NCI-H2081 treated with DMSO at 0.1 percent for 48 hours (cell line): ENCODE measurements at places on chromosomes 12 and 14.
A peak's percentile ranks its signal among the peaks of the same experiment; 100 is the strongest.

GRCh38 chr12:57628280-57629191 lies 4.5 kb downstream of the B4GALNT1 start:
- DNase-seq = no peak

- no peak for DNase-seq
Observed at GRCh38 chr12:47078733-47079467, 521 bp upstream of the PCED1B start.

DNA sequence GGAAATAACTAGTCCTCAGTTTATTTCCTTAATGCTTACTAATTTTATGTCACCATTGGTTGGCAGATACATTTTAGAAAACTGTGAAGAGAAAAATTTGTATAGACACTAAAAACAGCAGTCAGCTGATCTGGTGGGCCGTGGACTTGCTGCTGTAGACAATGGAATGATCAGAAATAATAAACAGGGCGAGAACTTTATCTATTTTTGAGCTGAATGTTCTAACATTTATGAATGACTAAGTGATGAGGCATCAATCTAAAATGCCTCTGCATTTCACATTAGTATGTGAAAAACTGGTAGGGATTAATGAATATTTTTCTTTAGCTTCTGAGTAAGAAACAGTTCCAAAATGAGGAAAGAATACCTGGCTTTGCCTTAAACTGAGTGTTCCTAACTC lies 24.8 kb upstream of the PKP2 start:
- DNase-seq = no peak

DNA sequence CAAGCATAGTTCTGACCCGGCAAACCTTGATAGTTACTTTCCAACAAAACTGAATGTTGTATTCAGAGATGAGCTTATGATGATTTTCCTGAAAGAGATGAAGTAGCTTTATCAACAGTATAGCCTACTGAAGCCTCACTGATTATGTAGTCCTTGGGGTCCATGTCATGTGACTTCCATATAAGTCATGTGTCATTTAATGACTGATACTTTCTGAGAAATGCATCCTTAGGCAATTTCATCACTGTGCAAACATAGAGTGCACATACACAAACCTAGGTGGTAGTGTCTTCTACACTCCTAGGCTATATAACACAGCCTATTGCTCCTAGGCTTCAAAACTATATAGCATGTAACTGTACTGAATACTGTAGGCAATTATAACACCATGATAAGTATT lies 28.5 kb upstream of the TUBA1C start:
- DNase-seq = no peak

- no peak for DNase-seq
Observed at GRCh38 chr12:128772249-128772648, 51.5 kb downstream of the SLC15A4 start.

DNA sequence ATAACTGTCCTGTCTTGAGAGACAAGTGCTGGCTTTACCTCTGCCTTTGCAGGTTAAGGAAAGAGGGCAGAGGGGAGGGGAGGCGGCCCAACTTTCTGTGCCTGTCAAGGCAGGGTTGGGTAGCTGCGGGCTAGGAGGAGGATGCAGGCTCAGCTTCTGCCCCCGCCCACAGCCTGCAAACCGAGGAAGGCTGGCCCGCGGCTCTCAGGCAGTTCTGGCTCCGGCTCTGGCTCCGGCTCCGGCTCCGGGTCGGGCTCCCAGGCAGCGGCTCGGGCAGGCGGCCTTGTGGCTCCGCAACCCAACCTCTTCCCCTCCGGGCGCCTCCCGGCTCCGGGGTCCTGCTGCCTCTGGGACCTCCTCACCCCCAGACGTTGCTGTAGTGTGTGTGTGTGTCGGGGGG lies 92.9 kb downstream of the TMEM30B start:
- DNase-seq = no peak

GRCh38 chr12:102740141-102740955 lies 176.7 kb downstream of the PAH start:
- peak; percentile 5 for DNase-seq

GRCh38 chr12:88258396-88258795 lies 116.3 kb downstream of the TMTC3 start:
- no peak for DNase-seq

- no peak for DNase-seq
Observed at GRCh38 chr14:102727336-102728095, 49.7 kb upstream of the TRAF3 start.

DNA sequence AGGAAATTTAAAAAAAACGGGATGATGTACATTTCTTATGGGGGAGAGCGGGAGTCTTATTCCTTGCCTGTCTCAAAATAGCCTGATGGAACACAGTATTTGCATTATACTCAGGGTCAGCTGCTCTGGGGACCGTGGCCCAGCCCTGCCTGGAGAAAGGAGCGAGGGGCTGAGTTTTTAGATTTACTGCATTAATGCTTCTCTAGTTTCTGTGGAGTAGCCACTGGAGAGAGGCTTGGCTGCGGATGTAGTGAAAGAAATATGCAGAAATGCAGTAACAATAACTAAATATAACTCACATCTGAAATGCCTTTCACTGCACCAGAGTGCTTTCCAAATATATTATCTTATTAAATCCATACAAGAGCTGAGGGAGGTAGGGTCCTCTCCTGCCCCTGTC lies 87.6 kb upstream of the MAP1LC3B2 start:
- DNase-seq = no peak

DNA sequence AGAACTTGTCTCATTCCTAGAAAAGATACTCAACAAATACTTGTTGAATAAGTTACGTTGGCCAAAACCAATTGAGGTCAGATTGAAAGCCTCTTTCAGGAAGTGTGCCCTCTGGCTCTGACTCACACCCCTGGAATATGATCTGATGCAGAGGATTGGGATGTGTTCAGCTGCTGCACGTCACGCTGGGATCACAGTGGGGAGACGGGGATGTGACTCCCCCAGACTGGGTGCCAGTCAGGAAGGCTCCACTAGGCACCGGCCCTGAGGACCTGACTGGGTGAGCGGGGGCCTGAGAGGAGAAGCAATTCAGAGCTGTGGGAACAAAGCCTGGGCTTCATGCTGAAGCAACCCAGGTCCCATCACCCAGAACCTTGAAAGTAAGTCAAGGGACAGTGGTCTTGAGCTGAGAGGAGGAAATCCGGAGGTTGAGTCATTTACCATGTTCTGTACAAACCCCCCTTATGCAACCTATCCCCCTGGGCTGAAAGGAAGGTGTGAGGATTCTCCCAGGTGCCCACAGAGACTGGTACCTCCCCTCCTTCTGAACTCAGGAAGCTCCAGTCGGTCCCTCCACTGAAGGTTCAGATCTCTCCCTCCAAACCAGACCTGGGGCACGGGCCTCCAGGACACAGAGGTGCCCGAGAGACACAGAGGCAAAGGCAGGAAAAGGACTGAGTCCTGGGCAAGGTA lies 3.9 kb downstream of the CEBPE start:
- DNase-seq = no peak

DNA sequence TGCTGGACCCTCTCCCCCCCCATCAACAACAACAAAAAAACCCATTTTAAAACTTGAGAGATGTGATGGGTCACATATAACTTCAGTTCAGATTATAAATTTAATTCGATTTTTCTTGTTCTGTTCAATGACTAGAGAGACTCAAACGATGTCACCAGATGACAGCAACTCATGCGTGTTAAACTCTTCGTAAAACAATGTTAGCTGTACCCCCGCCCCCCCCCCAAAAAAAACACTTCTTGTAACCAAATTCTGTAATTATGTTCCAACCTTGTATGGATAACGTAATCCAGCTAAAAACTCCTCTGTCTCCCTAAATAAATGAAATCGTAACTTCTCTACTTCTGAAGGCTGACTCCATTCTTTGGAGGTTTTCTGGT lies 614 bp upstream of the NACA start:
- DNase-seq = no peak

DNA sequence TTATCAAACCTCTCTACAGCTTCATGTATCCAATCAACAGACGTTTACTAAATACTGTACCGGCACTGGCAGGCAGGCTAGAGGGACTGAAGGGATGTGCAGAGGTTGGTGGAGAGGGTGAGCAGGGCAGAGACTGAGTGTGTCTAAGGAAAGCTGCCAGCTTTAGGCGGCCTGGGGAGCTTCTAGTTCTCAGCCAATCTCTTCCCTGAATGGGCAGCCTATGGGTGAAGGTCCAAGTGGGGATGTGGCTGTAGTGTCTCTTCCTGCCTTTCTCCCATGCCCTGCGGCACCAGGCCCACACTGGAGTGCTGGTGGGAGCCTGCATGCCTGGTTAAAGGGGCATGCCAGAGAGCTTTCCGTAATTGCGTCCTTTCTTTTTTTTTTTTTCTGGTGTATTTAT lies 239.8 kb downstream of the CACNA1C start:
- DNase-seq = no peak

GRCh38 chr12:54227376-54227775 lies 38.6 kb upstream of the SMUG1 start:
- DNase-seq = no peak

GRCh38 chr12:11545484-11546330 lies 103.8 kb upstream of the ETV6 start:
- DNase-seq = no peak

- no peak for DNase-seq
Observed at GRCh38 chr12:78194448-78194847, 363.8 kb downstream of the NAV3 start.

GRCh38 chr14:59195912-59196311 lies 7.4 kb downstream of the DAAM1 start:
- no peak for DNase-seq

DNA sequence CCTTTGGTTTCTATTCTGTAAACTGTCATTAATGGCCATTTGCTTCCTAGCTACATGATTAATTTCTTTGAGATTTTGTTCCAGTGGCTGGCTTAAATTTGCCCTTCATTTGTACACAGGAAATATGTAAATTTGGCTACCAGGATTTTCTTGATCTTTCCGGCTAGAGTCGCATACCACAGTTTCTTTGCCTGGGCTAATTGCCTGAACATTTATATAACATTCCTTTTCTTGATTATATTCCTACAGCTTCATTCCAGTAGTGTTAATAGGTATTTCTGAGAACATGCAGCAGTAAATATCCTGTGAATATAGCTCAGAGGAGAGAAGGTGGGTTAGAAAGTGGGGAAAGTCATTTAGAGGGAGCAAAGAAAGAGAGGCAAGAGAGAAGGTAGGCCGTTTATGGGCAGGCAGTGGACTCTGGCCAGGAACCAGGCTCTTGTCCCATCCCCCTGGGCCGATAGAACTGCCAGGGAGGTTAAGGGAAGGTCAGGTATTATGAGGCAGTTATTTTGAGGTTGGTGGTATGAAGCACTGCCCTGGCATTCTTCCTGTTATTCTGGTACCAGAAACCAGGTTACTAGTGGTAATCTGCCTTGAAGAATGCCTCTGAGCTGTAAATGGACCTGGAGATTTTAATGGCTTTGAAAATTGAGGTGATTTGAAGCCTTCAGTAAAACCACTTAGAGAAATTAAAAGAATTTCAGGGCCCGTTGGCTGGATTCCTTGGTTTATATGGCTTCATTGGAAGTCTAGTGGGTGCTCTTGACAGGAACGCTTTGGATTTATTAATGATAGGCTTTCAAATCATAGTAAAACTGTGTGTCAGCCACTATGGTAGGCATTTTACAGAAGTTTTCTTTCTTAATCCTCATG lies 4.4 kb downstream of the RNF10 start:
- no peak for DNase-seq

- DNase-seq = no peak
Observed at GRCh38 chr12:97456571-97457188, 5.9 kb upstream of the RMST start.

- DNase-seq = peak; percentile 77
Observed at GRCh38 chr14:91372671-91373495, 44.7 kb downstream of the CCDC88C start.

DNA sequence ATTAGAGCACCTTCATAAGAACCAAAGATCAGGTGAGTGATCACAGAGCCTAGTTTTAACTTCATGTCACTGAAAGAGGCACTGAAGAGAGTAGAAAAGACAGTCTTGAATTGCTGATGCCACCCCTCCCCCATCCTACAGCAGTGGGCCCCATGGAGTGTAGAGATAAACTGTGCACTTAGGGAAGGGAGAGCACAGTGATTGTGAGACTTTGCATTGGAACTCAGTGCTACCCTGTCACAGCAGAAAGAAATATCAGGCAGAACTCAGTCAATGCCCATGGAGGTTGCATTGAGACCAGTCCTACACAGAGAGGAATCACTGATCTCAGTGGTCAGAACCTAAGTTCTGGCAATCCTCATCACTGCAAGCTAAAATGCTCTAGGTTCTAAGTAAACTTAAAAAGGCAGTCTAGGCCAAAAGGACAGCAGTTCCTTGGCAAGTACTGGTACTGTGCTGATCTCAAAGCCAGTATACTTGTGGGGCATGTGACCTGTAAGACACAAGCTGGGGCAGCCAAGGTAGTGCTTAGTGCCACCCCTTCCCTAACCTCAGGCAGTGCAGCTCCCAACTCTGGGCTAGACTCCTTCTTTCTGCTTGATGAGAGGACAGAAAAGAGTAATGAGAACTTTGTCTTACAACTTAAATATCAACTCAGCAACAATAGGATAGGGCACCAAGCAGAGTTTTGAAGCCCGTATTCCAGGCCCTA lies 94.1 kb downstream of the FSCB start:
- DNase-seq = no peak

- no peak for DNase-seq
Observed at GRCh38 chr12:102439426-102440405, 40.6 kb downstream of the IGF1 start.

DNA sequence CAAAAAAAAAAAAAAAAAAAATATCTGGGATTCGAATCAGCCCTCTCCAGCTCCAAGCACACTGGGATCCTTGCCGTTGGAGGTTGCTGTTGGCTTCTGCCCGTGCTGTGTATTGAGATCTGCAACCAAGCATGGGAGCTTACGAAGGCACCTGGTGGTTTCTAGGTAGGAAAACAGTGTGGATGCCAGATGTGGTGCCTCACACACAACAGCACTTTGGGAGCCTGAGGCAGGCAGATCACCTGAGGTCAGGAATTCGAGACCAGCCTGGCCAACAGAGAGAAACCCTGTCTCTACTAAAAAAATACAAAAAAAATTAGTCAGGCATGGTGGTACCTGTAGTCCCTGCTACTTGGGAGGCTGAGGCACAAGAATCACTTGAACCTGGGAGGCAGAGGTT lies 47.4 kb downstream of the ATF7 start:
- DNase-seq = no peak
